Stimulated activated CD4-positive, alpha-beta T cell treated with anti-CD3 and anti-CD28 coated beads, Interleukin-1b, Interleukin-23, amount 100 ng/mL, for 24 hours (primary cell): ENCODE measurements at places on chromosomes 2 and 18.

- DNase-seq = no peak
These were observed 122.5 kb downstream of the ASXL3 start for GRCh38 chr18:33700513-33700976.

DNA sequence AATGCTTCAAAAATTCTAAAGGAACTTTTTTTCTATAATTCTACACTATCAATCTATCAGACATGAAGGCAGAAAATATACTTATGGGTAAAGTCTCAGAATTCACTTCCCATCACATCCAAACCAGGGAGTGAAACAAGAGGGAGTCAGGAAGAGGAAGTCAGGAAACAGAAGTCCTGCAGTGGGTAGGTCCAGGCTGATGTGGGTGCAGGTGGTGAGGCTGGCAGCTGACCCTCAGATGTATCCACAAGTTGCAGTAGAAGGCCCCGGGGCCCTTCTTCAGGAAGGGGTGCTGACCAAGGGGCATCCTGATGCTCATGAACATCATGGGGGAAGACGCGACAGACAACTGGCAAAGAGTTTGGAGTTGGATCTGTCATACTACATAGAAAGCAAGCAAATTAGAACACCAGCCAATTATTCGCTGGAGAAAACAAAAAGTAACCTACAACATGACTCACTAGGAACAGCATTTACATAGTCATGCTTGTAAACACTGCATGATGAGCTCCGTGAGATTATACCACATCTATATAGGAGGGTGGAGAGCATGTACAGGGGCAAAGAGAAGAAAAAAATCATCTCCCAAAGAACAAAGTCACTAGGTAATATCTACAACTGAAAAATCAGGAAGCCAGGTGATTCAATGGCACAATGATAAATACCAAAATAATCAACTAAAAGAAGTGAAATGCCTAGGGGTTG lies 4.2 kb downstream of the UXS1 start:
- DNase-seq = no peak

DNA sequence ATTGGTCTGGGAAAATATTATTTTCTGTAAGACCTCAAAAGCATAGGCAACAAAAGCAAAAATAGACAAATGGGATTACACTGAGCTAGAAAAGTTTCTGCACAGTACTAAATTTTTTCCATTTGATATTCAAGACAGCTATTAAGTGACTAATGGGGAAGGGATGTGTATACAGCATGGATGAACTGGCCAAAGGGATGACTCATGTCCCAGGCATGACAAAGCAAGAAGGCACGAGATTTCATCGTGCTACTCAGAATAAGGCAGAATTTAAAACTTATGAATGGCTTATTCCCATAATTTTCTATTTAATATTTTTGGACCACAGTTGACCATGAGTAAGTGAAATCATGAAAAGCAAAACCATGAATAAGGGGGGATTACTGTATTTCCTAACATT lies 1250.1 kb upstream of the GYPC start:
- DNase-seq = no peak

DNA sequence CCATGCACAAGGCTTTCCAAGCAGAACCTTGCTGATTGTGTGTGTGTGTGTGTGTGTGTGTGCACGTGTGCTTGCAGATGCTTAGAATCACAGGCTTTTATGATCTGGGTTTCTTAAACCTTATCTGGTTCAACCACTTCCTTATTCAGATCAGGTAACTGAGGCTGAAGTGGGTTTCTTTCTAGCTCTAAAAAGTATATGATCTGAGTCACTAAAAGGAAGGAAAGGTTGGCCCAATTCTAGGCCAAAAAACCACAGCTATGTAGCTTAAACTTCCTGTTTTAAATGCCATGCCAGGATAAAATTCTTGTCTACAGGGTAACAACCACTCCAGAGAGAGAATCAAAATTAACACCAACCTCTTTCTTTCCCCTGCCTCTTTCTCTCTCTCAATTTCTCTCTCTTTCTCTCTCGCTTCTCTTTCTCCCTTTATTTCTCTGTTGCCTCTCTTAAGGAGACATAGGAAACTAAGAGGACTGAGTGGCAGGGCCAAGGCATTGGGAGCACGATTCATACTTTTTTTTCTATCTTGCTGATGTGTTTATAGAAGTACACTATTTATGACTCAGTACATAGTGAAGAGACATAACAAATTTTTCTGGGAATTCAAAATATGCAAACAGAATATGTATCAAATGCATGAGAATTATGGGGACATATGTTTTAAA lies 140.3 kb downstream of the TRIB2 start:
- DNase-seq = no peak

- DNase-seq = no peak
These were observed 22.3 kb downstream of the ORC4 start for GRCh38 chr2:147998203-147998602.

- DNase-seq = no peak
These were observed 117.1 kb downstream of the PID1 start for GRCh38 chr2:229153951-229154350.

DNA sequence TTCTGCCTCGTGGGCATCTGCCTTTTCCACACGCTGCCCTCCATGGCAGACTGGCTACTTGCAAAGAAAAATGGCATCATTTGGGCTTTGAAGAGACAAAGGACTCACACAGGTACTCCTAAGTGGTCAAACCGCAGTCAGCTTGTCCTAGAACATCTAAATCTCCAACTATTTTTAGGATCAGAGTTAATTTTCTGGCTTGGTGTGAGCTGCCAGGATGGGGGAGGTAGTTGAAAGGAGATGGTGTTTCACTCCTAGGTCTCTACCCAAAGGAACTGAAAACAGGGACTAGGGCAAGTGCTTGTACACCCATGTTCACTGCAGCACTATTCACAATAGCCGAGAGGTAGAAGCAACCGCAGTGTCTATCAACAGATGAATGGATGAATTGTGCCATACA lies 107.9 kb upstream of the ATL2 start:
- DNase-seq = no peak

- no peak for DNase-seq
These were observed 521.5 kb upstream of the NRXN1 start for GRCh38 chr2:51553476-51553875.

DNA sequence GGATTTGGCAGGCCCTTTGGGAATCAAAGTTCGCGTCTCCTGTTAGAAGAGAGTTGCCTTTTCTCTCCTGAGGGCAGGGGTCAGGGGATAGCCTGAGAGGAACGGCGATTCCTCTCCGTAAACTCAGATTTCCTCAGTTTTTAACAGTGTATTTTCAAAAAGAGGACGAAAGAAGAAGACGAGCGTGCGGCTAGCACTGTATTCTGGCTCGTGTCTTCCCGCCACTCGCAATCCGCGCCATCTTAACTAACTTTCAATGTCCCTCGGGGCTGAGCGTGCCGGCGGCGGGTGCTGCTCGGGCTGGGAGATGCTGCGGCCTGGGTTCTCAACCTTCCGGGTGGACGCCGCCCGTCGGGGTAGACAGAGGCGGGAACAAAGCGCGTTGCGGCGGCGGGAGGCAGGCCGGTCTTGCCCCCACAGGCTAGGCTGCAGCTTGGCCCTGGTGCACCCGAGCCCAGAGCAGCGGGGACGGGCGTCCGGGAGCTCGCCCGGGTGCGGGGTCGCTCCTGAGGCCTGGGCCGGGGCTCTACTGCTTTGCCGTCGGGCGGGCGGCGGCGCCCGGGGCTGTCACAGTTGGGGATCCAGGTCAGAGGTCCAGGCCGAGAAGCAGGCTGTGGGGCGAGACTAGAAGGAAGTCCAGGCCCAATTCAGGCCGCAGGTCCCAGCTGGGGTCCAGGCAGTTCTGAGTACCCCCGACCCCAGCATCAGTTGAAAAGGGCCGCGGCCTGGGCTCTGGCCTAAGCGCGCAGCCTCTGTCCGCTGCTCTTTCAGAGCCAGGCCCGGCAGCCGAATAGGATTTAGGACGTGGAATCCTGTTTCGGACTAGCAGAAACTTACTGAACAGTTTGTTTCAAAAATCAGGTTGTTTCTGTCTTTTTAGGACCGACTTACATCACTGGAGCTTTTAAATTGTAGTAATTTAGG lies 11.8 kb downstream of the TBR1 start:
- DNase-seq = no peak

DNA sequence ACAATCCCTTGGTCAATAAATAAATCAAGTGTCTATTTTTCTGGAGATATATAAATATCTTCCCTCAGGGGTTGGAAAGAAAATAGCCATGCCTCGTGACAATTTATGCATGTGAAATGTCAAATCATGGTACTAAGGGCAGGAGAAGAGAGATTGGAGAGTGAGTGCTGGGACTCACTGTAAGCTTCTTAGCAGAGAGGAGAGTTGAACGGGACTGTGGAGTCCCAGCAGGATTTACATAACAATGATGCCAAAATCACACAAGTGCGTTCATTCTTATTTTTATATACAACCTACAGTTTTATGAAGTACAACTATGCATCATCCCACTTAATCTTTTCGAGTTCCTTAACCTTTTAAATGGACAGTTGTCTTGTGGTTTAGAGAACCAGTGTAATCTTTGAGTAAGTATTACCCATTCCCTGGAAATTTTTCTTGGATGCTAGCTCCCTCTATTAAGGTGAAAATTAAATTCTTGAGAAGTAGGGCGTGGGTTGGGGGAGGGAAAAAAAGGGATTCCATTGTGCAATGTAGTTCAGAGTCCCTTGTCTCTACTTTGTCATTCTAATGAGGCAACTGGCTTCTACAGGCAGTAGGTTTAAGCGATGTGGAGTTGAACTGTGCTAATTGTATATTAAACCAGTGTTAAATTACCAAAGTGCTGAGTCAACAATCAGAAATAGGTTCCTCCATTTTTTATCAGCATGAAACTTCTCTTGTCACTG lies 143.6 kb upstream of the EPHA4 start:
- no peak for DNase-seq

- DNase-seq = no peak
These were observed 1550.8 kb upstream of the PIK3C3 start for GRCh38 chr18:40404284-40404683.

DNA sequence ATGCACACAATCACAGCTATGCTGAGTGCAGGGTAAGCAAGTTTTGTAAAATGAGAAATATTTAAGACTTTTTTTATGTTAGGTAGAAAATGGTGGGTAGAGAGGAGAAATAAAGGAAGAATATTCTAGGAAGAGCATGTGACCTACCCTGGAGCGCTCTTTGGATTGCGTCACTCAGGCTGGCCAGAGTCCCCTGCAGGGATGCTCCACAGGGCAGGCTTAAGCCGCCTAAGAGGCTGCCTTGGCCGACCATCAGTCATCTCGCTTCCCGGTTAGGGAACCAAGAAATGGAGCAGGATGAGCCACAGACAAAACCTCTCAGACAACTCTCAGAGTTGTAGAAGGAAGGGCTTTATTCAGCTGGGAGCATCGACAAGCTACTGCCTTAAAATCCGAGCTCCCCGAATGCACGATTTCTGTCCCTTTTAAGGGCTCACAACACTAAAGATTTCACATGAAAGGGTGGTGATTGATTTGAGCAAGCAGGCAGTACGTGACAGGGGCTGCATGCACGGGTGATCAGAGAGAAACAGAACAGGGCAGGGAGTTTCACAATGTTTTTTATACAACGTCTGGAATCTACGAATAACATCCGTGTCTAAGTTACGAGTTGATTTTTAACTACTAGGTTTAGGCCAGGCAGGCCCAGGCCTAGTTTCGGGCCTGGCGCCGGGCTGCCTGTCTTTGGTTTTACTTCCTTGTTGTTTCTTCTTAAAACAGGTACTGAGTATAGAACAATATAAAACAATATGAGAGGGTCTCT lies 1072.0 kb downstream of the CBLN2 start:
- no peak for DNase-seq

DNA sequence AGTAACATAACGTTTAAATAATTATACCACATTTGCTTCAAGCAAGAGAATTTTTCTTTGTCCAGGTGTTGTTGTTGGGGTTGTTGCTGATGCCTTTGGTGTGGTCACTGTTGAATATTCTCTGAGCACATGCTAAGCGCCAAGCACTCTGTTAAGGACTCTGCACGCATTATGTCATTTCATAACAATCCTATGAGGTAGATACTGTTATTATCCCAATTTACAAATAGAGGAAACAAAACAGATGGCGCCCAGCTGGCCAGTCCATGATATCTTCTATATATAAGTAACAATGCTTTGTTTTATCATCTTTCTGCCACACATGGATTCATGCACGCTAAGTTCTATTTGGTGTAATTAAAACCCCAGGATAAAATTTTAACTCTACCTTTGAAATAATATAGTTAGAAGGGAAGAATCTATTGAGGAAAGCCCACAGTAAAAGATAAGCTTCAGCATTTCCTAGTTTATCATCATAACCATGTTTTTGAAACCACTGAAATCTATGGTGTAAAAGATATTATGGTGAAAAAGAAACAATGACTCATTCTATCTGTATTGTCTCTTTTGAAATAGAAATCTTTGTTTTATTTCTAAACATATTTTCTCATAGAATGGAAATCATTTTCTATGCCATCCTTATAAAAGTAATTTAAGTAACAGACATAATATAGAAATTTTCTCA lies 199.7 kb downstream of the PID1 start:
- no peak for DNase-seq

GRCh38 chr2:236856848-236857235 lies 228.8 kb upstream of the COPS8 start:
- DNase-seq = no peak

- DNase-seq = peak; percentile 58
These were observed 76.0 kb downstream of the CD28 start for GRCh38 chr2:203782262-203782976.

DNA sequence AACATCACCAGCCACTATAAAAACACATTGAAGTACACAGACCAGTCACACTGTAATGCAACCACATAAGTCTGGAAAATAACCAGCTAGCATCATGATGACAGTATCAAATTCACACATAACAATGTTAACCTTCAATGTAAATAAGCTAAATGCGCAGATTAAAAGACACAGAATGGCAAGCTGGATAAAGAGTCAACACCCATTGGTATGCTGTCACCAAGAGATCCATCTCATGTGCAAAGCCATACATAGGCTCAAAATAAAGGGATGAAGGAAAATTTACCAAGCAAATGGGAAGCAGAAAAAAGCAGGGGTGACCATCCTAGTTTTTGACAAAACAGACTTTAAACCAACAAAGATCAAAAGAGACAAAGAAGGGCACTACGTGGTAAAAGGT lies 110.8 kb downstream of the NR4A2 start:
- DNase-seq = no peak

GRCh38 chr2:46050489-46050888 lies 246.7 kb upstream of the EPAS1 start:
- DNase-seq = no peak

DNA sequence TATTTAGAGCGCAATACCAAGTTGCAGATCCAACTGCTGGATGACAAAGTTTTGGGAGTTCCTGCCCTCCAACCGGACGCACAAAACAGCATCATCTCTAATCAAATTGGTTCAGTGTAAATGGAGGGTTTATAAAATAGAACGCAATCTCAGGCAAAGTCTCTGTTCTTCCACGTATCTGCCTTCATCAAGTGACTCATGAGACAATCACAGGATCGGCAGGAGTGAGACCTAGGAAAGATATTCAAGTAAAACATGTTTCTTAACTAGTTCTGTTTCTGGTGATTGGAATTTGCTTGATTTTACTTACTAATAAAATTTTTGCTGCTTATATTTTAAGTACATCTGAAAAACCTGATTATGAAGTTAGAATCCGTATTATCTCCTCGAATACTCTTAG lies 7.6 kb downstream of the FZD5 start:
- no peak for DNase-seq

DNA sequence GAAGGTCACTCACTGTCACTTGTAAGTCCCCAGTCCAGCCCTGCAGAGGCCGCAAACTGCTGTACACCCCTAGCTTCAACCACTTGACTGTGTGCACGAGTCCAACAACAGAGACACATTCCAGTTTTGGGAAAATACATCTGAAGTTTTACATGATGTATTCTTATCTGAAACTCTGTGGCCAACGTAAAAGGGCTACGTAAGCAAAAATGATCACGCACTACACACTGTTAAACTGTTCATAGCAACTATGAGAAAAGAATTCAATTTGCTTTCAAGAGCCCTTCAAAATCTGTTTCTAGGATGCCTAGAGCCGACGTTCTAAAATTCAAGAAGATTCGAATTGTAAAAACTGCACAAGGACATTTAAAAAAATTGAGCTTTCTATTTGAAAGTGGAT lies 26.0 kb downstream of the EDAR start:
- DNase-seq = no peak
